ENCODE measurements at places on chromosomes 11 and 22.

- no peak for DNase-seq
Observed at GRCh38 chr11:32056438-32056837, 34.4 kb upstream of the RCN1 start.

DNA sequence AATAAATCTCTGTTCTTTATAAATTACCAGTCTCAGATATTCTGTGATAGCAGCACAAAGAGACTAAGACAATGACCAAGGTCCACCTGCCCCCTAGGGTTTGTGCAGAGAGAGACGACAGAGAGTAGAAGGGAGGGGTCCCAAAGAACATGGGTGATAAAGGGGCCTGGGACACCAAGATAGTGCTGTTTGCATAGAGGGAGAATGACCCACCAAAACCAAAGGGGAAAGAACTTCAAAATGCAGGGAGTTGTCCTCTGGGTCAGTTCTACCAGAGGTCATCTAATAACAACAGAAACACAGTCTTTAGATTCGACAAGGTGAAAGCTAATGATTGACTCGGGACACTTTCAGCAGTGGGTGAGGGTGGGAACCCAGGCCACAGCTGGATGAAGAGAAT, 23.7 kb downstream of the FAM227A start:
- DNase-seq: no peak

DNA sequence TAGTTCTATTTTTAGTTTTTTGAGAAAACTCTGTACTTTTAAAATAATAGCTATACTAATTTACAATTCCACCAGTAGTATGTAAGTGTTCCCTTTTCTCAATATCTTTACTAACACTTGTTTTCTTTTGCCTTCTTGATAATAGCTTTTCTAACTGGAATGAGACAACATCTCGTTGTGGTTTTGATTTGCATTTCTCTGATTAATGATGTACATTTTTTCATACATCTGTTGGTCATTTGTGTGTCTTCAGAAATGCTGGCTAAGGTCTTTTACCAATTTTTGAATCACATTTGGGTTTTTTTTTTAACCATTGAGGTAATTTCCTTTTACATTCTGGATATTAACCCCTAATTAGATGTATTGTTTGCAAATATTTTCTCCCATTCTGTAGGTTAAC, 258.9 kb downstream of the DYNC2H1 start:
- no peak for DNase-seq

- no peak for DNase-seq
Observed at GRCh38 chr11:40877981-40878380, 581.5 kb downstream of the LRRC4C start.

GRCh38 chr11:36953976-36954375, 355.9 kb upstream of the RAG2 start:
- no peak for DNase-seq

- DNase-seq: no peak
Observed at GRCh38 chr22:35886309-35886708, 142.3 kb downstream of the RBFOX2 start.

DNA sequence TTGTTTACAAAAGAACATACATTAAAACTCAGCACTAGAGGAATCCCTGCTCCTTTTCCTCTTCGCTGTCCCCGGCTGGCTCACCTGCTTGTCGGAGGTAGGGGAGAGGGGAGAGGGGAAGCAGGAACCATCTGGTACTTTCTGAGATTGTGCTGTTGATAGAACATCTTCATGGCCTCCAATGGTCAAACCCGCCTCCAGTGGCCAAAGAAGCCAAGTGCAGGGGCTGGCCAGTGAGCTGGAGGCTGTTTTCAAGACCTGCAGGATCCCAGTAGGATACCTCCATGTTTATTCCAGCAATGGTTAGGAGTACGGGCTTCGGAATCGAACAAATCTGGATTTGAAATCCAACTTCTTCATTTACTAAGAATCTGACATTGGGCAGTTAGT, 92.6 kb downstream of the PKNOX2 start:
- no peak for DNase-seq

- no peak for DNase-seq
Observed at GRCh38 chr11:2775083-2775625, 75.4 kb upstream of the KCNQ1OT1 start.

- DNase-seq: no peak
Observed at GRCh38 chr22:29300467-29300806, 6.0 kb upstream of the GAS2L1 start.

GRCh38 chr11:26896719-26897118, 97.2 kb upstream of the FIBIN start:
- DNase-seq: no peak

- no peak for DNase-seq
Observed at GRCh38 chr11:10319702-10320558, 15.1 kb downstream of the ADM start.

GRCh38 chr11:111557425-111558111, 17.0 kb downstream of the LAYN start:
- DNase-seq: no peak

DNA sequence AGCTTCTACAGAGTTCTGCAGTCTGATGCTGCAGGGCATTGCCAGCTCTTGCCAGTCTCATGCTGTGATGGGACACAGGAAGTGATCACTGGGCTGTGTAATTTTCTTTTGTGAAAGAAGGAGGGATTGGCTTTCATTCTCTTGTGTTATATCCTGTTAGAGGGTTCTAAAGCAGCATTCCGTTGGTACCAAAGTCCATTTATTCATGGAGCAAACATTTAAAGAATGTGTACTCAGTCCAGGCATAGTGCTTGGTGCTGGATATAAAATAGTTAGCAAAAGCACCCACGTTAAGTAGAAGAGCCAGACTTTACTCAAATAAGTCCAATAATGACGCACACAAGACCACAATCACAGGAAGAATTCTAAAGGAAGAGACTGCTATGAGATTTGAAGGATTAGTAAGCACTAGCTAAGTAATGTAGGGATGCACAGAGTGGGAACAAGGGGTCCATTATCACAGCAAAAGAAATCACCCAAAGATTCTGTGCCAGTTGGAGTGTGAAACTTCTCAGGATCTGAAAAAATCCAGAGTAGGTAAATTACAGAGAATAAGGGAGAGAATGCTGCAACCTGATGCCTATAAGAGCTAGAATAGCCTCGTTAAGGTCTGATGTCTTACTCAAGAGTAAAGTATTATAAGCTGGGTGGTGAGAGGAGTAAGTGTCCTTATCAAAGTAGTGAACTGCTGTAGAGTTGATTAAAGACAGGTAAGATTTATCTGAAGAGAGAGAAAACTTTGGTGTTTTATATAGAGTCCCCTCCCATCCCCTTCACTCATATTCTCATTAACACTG, 728.3 kb downstream of the METTL15 start:
- no peak for DNase-seq

DNA sequence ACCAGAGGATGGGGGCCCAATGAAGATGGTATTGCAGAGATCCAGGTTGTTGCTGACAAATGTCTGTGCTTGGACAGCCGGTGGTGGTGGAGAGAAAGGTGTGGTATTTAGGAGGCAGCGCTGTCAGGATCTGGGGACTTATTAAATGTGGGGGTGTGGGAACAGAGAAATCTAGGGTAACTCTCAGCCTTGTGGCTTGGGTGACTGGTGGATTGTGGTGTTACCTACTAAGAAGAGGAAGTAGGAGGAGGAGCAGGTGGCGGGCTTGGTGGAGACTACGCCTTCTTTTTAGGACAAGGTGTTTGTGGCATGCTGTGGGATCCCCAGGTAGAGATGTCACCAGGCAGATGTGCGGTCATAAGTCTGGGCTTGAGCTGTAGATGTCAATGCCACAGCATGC, 144.0 kb downstream of the GRIK4 start:
- DNase-seq: peak; percentile 37

- DNase-seq: no peak
Observed at GRCh38 chr22:43242627-43243026, 55.7 kb upstream of the TTLL12 start.

- DNase-seq: no peak
Observed at GRCh38 chr22:23652286-23652685, 20.2 kb upstream of the DRICH1 start.

GRCh38 chr11:1087279-1087960, 12.7 kb downstream of the MUC2 start:
- DNase-seq: no peak

GRCh38 chr11:14073849-14074476, 111.4 kb downstream of the SPON1 start:
- no peak for DNase-seq

DNA sequence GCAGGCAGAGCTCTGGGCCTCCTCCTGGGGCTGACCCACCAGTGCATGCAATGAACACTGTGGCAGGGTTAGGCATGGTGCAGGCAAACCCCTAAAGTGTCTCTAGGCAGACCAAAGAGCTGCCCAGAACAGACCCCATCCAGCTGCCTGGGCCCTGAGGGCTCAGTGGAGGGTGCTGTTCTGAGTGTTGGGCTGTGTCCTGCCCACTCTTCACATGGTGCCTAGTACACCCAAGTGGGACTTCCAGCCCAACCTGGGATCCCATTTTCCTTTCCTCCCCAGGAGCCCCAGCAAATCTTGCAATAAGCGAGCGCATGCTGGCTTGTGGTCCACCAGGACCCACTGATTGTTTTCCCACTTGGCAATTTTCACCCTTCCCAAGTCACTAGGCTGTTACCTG, 26.4 kb downstream of the ARVCF start:
- no peak for DNase-seq

GRCh38 chr22:34903416-34903815, 162.5 kb upstream of the ISX start:
- no peak for DNase-seq

- DNase-seq: peak; percentile 43
Observed at GRCh38 chr11:6927030-6927617, 898 bp downstream of the ZNF215 start.

GRCh38 chr11:71310184-71310583, 57.8 kb upstream of the SHANK2 start:
- DNase-seq: no peak

DNA sequence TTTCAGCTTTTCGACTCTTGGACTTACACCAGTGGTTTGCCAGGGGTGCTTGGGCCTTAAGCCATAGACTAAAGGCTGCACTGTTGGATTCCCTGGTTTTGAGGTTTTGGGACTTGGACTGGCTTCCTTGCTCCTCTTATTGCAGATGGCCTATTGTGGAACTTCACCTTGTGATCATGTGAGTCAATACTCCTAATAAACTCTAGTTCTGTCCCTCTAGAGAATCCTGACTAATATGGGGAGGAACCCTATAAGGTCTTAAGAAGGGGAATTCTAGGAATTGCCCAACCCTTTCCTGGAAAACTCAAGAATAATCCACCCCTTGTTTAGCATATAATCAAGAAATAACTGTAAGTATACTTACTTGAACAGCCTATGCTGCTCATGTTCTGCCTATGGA, 491.8 kb downstream of the TMEM135 start:
- DNase-seq: no peak

DNA sequence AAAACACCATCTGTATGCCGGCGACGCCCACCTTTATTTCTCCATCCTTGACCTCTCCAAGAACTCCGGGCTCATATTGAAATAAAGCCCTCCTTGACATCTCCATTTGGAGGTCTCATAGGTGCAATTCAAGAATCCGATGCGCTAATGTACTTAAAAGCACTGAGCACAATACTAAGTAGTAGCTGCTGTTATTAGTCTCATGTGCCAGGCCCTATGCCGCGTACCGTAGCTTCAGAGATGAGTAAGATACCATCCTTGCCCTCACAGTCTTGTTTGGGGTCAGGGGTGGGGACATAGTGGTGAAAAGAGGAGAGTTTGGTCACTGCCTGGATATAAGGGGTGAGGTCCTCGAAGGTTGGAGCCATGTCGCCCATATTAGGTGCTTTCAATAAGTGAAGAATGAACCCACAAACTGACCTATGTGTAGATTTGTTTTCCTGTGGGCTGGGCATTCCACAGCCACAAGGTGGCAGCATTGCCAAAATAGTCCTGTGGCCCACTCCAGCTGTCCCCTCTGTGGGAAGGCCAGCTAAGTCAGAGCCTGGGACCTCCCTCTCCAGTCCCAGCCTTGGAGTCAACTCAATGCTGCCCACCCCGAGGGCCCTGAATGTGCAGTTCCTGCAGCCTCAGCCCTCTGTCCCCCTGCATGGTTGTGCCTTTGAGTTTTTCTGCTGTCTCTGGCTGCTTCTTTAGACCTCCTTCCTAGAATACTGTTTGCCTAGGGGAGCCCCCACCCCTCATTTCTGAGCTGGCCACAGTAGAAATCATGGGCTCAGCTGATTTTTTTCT, 6.5 kb downstream of the DCPS start:
- peak; percentile 65 for DNase-seq

- DNase-seq: no peak
Observed at GRCh38 chr11:105821781-105822180, 200.3 kb downstream of the MSANTD4 start.

GRCh38 chr11:122882189-122882856, at the start of gene JHY:
Gene JHY (plus strand): TSS chr11:122882759. CDS start chr11:122885850, 3,091 bp downstream.
- peak; percentile 35 for DNase-seq

DNA sequence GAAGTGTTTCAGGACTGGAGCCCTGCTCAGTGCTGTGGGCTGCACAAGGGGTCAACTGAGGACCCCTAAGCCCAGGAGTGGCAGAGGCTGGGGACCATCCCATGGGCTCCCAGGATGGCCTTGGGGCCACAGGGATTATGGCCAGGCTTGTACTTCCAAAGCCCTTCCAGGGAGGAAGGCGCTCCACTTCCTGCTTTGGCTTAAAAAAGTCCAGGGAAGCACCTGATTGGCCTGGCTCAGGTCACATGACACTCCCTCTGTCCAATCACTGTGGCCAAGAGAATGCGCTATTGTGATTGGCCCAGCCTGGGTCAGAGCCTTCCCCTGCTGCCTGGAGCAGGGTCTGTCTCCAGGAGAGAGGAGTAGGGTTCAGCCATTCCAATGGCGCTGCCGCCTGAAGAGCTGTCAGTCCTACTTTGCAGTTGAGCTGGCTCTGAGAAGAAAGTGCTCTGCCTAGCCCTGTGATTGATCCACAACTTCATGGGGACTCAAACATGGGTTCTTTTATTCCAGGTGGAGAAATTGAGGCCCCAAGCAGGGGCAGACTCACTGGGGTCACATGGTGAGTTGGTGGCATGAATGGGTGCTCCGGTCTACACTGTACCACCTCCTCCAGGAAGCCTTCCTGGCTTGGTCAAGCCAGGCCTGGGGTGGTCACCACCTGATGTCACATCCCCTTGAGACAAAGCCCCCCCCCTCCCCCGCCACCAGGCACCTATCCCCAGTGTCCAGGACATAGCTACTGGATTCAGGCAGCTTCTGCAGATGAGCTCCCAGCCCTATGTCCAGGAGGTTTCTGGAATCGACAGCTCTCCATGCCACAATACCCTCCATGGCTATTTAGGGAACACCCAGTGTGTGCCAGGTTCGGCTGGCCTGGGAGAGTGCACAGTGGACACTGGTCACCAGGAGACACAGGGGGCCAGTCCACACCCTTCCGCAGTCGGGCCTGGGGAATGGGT, 48.2 kb downstream of the RTN4R start:
- no peak for DNase-seq

GRCh38 chr22:36334821-36335603, 52.8 kb downstream of the MYH9 start:
- no peak for DNase-seq

GRCh38 chr22:38829485-38829884, 14.3 kb downstream of the NPTXR start:
- no peak for DNase-seq

- no peak for DNase-seq
Observed at GRCh38 chr11:64607381-64607985, 16.5 kb downstream of the SLC22A12 start.

GRCh38 chr11:34157163-34157562, 51.7 kb downstream of the NAT10 start:
- no peak for DNase-seq

GRCh38 chr11:124581817-124582216, 12.0 kb downstream of the OR8A1 start:
- DNase-seq: no peak

All from GM10248 (cell line).